ENCODE measurements at places on chromosomes 12 and 14.

DNA sequence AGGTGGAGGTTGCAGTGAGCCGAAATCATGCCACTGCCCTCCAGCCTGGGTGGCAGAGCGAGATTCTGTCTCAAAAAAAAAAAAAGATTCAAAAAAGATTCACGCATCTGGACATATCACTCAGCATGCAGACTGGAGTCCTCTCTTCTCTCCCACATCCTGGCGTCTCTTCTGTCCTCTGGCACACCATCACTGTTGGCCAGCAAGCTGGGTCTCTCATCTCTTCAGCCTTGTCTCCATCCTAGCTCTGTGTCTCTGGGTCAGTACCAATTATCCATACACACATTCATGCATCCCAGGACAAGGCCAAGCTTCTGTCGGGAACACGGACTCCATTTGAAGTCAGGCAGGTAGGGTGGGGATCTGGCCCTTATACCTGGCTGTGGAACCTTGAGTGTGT is 105.5 kb upstream of the MAP1LC3B2 start:
- H3K27me3 ChIP-seq = peaks cover 3% of the 10 kb centered on the region
- H3K36me3 ChIP-seq = no peaks in the 10 kb centered on the region
- H3K4me1 ChIP-seq = no peaks in the 10 kb centered on the region
- H3K4me3 ChIP-seq = no peak overlapping the region
- H3K27ac ChIP-seq = no peak overlapping the region
- no peak for DNase-seq

DNA sequence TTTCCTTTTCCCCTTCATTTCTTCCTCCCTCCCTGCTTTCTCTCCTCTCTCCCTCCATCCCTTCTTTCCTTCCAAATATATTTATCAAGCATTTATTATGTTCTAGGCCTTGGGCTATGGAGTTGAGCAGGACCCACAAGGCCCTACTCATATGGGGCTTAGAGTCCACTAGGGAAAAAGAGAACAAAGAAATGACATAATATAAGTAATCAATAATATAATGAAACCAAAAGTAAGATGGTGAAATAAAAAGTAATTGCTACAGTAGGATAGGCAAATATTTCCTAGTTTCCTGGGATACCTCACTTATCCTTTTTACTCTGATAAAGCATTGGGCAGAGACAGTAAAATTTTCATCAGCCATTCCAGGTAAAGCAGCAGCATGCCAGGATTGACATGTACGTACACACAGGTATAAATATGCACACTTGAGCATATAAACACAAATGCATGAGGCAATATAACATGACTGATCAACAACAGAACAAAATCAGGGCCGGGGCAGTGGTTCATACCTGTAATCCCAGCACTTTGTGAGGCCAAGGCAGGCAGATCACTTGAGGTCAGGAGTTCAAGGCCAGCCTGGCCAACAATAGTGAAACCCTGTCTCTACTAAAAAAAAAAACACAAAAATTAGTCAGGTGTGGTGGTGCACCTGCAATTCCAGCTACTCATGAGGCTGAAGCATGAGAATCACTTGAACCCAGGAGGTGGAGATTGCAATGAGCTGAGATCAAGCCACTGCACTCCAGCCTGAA is 35.5 kb upstream of the CSRP2 start:
- H3K4me1 ChIP-seq = no peaks in the 10 kb centered on the region
- no peak overlapping the region for H3K4me3 ChIP-seq
- H3K36me3 ChIP-seq = no peaks in the 10 kb centered on the region
- no peak for DNase-seq
- H3K27ac ChIP-seq = no peak overlapping the region

GRCh38 chr12:68537571-68537970 is 73.1 kb upstream of the RAP1B start:
- peaks cover 56% of the 10 kb centered on the region for H3K4me1 ChIP-seq
- H3K4me3 ChIP-seq = no peak overlapping the region
- H3K36me3 ChIP-seq = peaks cover 1% of the 10 kb centered on the region
- H3K27me3 ChIP-seq = no peaks in the 10 kb centered on the region
- H3K27ac ChIP-seq = no peak overlapping the region

- peaks cover 34% of the 10 kb centered on the region for H3K36me3 ChIP-seq
- peaks cover 53% of the 10 kb centered on the region for H3K4me1 ChIP-seq
- no peaks in the 10 kb centered on the region for H3K27me3 ChIP-seq
These were observed 1.1 kb downstream of the ETV6 start for GRCh38 chr12:11650286-11651281.

DNA sequence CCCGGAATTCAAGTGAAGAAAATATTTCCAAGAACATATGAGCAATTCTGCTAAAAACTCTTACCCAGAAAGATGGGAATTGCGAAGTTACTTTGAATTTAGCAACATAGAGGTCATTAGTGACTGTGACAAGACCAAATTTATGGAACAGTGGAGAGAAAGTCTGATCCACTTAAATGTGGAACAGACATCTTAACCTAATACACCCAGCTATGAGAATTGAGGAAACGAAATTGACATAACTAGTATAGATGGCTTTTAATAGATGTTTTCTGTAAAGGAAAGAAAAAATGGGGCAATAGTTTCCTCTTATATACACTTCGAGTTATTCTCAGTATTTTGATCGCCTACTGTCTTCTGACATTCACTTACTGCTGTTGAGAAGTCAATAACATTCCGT is 4.6 kb downstream of the OVCH1 start:
- peaks cover 23% of the 10 kb centered on the region for H3K27me3 ChIP-seq
- no peak for DNase-seq
- H3K36me3 ChIP-seq = no peaks in the 10 kb centered on the region
- H3K27ac ChIP-seq = no peak overlapping the region
- H3K4me1 ChIP-seq = no peaks in the 10 kb centered on the region
- no peak overlapping the region for H3K4me3 ChIP-seq

DNA sequence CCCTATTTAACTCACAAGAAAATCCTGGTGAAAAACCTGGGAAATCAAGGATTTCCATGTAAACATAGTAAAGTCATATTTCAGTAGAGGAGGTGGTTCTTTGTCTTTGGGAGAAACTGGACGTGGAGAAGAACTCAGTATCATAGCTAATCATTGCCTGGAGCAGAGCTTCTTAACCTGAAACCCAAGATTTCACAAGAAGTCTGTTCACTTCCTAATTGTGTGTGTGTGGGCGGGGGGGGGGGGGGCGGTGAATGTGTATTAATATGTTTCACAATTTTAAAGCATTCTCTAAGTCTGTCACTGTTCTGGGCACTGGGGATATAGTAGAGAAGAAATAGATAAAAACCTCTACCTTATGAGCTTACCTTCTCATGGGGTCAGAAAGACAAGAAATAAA is 96.7 kb upstream of the PPP4R3A start:
- no peak overlapping the region for H3K4me3 ChIP-seq
- H3K36me3 ChIP-seq = no peaks in the 10 kb centered on the region
- no peaks in the 10 kb centered on the region for H3K27me3 ChIP-seq
- H3K4me1 ChIP-seq = peaks cover 1% of the 10 kb centered on the region

DNA sequence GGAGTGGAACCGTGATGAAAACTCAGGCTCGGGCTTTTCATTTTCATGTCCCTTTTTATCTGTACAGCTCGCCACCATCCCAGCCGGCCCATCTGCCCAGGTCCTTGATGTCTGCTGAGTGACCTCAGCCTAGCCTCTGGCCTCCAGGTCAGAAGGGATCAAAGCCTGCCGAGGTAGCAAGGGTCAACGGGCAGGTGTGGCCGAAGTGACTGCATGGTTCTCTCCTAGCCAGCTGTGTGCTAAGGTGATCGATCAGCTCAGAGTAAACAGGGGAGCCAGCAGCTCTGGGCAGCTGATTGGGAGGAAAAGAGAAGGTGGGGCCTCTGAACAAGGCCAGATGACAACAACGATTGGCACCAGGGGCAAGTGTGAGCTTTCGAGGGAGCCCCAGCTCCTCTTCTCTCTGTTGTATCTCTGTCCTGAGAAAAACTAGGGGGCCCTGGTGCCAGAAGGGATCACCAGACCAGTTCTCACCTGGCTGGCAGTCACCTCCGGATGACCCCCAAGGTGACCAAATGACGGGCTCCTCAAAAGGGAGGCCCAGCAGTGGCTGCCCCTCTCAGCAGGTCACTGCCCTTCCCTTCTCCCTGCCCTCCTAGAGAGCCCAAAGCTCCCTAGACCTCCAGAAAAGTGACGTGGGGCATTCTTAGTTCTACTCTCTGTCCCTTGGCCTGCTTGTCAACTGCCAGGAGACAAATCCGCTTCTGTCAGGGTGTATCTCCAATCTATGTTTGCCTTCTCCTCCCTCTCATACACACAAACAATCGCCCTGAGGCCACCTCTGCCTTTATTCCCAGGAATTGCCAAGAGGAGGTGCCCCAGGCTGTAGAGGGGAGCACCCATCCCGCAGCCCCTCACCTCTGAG is 3.4 kb downstream of the SLC6A12 start:
- no peak overlapping the region for H3K27ac ChIP-seq
- peaks cover 5% of the 10 kb centered on the region for H3K4me1 ChIP-seq
- H3K27me3 ChIP-seq = peaks cover 69% of the 10 kb centered on the region
- DNase-seq = no peak
- no peak overlapping the region for H3K4me3 ChIP-seq

DNA sequence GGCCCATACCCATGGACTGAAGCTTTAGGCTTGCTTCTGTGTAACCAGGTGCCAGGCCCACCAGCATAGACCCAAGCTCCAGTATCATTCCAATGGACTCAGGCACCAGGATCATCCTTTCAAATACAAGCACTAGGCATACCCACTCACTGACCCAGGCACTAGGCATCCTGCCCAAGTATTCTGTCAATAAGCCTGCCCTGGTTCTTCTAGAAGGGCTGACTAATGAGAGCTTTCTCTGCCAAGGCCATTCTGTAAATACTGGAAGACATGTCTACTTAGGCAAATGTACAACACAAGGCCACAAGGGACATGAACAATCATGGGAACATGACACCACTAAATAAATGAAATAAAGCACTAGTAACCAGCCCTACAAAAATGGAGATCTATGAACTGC is 352.2 kb downstream of the FSCB start:
- H3K4me3 ChIP-seq = no peak overlapping the region
- DNase-seq = no peak
- no peak overlapping the region for H3K27ac ChIP-seq
- no peaks in the 10 kb centered on the region for H3K4me1 ChIP-seq
- no peaks in the 10 kb centered on the region for H3K36me3 ChIP-seq
- no peaks in the 10 kb centered on the region for H3K27me3 ChIP-seq

- H3K27me3 ChIP-seq = no peaks in the 10 kb centered on the region
- no peak overlapping the region for H3K27ac ChIP-seq
- peaks cover 83% of the 10 kb centered on the region for H3K36me3 ChIP-seq
- H3K4me1 ChIP-seq = no peaks in the 10 kb centered on the region
These were observed 26.4 kb downstream of the EID3 start for GRCh38 chr12:104329707-104330532.

DNA sequence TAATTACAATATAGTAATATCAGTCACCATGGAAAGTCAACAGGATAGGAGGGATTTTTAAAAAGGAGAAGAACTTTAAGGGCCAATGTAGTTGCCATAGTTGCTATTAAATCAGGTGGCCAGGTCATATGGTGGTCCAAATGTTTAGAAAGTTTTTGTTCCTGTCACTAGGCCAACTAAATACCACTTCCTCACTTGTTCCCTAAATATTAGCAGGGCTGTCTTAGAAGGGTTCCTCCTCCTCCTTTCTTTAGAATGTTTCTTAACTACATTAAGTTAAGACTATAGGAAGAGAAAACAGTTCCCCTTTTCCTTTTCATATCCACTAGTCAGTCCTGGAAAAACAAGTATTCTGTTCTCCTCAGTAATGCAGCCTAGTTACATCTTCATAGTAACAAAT is 50.3 kb downstream of the MON2 start:
- DNase-seq = no peak
- H3K4me3 ChIP-seq = no peak overlapping the region
- H3K4me1 ChIP-seq = peaks cover 12% of the 10 kb centered on the region
- peaks cover 59% of the 10 kb centered on the region for H3K36me3 ChIP-seq

DNA sequence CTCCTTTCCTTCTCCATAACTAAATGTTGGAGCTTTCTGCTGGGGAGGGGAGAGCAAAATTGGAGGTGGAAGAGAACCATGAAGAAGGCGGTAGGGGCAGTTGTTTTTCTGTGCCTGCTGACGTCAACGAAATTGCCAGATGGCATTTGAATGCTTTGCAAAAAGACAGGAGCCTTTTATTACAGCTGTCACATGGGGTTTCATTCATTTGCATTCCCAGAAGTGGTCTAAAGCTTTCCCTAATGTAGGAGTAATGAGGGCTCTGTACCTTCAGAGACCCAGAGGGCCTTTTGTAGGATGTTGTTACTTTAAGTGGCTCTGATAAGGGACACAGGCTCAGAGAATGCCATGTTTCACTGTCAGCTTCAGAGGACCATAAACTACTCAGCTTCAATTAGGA is 107.1 kb upstream of the SLCO1C1 start:
- no peaks in the 10 kb centered on the region for H3K4me1 ChIP-seq
- no peak overlapping the region for H3K4me3 ChIP-seq
- DNase-seq = no peak
- H3K27ac ChIP-seq = no peak overlapping the region
- H3K36me3 ChIP-seq = no peaks in the 10 kb centered on the region
- H3K27me3 ChIP-seq = no peaks in the 10 kb centered on the region

DNA sequence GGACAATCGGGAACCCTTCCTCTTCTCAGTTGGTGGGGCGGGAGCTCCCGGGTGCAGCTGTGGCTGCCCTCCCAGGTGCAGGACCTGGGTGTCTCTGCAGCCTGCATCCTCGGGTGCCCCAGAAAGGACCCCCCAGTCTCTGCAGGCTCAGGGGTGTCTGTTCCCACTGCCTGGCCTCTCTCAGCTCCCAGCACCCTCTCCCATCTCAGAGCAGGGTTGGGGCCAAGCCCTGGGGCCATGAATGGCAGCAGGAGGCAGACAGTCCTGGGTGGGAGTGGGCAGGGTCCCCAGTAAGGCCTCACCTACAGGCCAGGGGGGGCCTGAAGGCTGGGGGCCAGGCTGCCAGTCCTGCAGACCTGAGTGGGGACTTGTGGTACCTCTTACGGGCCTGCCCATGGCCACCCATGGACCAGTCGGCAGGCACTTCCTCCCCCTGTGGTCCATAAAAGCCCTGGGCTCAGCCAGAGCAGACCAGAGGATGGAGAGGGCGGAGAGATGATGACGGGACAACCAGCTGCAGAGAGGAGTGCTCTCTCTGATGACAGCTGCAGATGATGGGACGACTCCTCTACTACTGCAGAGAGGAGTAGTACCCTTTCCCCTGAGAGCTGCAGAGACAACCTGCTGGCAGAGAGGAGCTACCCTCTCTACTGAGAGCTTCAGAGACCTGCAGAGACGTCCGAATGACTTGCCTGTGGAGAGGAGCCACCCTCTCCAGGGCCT is 26.6 kb downstream of the TCHP start:
- no peaks in the 10 kb centered on the region for H3K27me3 ChIP-seq
- DNase-seq = no peak
- H3K4me3 ChIP-seq = no peak overlapping the region
- H3K4me1 ChIP-seq = no peaks in the 10 kb centered on the region

DNA sequence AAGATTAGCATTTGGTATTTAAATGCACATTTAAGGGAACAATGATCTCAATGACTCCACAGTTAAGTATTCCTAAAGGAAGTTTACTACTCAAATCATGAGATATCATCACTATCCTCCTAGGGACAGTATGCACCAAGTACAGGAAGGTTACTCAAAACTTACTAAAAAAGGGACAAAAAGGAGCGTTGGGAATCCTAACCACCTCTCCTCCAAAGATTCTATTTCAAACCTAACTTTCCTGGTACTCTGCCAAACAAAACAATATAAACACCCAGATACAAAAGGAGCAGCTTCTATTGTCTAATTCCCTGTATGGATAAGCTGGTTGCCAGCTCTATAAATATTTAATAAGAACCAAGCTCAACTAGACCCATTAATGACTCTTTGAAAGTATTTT is 377.7 kb downstream of the NUAK1 start:
- H3K4me1 ChIP-seq = no peaks in the 10 kb centered on the region
- H3K36me3 ChIP-seq = no peaks in the 10 kb centered on the region
- H3K4me3 ChIP-seq = no peak overlapping the region
- H3K27me3 ChIP-seq = peaks cover 4% of the 10 kb centered on the region
- no peak overlapping the region for H3K27ac ChIP-seq

- H3K4me1 ChIP-seq = no peaks in the 10 kb centered on the region
- H3K27ac ChIP-seq = no peak overlapping the region
- H3K27me3 ChIP-seq = peaks cover 8% of the 10 kb centered on the region
- H3K36me3 ChIP-seq = no peaks in the 10 kb centered on the region
These were observed 29.6 kb upstream of the KCNK10 start for GRCh38 chr14:88352698-88353097.

All from activated T-cell treated with anti-CD3 and anti-CD28 coated beads, Interleukin-2, amount 50 U/mL, for 24 hours (primary cell).